ENCODE measurements at places on chromosomes 4 and X.
A peak's percentile ranks its signal among the peaks of the same experiment; 100 is the strongest.

DNA sequence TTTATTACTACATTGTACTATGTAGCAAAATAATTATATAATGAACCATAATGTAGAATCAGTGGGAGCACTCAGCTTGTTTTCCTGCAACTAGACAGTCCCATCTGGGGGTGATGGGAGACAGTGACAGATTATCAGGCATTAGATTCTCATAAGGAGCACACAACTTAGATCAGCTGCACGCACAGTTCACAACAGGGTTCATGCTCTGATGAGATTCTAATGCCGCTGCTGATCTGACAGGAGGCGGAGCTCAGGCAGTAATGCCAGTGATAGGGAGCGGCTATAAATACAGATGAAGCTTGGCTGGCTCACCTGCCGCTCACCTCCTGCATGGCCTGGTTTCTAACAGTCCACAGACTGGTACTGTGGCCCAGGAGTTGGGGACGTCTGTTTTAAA, 199.2 kb downstream of the MAB21L2 start:
- no peak for DNase-seq

GRCh38 chr4:75745721-75746199, 21.4 kb downstream of the USO1 start:
- no peak for DNase-seq

- DNase-seq: no peak
Measured at GRCh38 chrX:46180258-46180687, 364.9 kb downstream of the ZNF674 start.

DNA sequence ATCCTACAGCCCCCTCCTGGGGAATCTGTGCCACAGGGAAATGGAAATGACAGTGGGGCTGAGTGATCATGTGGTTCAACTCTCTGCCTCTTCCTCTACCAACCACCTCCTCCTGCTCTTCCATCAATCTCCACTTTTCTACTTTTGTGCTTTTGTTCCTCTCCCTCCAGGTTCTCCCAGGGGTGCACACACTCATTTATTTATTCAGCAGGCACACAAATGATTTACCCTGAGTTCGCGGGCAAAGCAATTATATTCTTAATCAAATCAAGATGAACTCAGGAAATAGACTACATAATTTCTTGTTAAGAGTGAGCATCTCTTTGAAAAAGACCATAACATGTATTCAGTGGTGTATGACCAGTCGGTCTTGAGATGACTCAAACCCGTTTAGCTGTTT, 69.2 kb downstream of the VCX3A start:
- no peak for DNase-seq

DNA sequence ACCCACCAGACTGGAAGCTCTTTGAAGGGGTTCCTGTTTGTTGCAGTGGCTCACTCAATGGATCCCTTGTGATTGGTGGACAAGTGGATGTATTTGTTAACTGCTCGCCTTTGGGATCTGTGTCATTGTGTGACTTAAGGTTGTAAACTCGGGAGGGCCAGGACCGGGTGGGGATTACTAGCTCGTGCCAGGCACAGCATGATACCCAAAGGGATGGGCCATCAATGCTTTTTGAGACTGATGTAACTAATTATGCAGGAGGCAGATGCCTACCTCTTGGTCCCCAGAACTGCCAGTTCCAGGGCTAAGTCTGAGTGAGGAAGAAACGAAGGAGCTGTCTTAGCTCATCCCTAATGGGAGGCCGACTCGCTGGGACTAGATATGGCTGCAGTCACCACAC, 27.7 kb downstream of the UTP14A start:
- no peak for DNase-seq

GRCh38 chrX:145506214-145506613, 258.9 kb downstream of the SPANXN1 start:
- no peak for DNase-seq

DNA sequence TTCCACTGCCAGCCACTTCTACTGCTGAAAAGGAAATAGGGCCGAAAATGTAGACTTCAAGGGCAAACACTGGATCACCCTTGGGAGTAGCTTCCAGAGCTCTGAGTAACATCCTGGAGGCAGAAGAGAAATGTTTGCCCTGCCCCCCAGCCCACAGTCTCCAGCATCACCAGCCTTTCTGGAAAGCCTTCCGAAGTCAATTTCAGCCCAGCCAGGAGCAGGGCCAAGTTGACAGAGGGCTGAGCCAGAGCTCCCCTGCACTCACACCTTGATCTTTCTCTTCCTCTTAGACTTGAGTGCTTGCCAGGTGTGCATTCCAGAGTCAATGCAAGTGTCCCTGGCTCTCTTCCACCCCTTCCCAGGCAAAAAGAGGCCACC, 35.2 kb downstream of the SLC25A5 start:
- DNase-seq: no peak

GRCh38 chr4:40923316-40924095, 173.8 kb downstream of the NSUN7 start:
- DNase-seq: no peak

DNA sequence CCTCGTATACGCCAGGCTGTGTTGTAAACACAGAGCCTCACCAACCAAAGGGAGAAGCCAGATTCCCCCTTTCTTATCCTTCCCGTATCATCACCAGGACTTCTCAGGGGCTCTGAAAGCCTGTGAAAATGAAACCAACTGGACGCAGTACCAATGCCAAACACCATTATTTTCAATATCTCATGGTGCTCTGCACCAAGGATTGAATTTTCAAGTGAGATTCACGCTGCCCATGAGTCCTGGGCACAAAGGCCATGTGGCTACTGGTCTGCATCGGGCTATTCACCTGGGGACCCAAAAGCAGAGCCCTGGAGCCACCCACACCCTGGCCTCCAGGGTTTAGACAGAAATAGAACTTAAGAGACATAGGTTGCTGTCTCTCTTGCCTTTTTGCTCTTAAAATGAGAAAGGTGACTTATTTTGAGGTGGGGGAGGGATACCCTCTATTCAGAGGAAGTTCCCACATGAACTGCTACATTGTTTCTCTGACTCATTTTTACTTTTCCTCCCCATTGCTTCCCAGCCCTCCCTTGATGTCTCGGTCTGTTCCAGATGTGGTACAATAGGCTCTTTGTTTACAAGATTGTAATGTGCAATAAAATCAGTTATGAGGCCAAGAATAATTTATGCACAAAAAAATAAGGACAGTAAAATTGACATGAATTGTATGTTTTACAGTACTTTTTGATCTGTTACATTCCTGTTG, 55.4 kb downstream of the MAML3 start:
- DNase-seq: no peak

GRCh38 chrX:12802741-12803140, 11.5 kb downstream of the PRPS2 start:
- DNase-seq: no peak

GRCh38 chrX:1558761-1559468, 21.9 kb upstream of the P2RY8 start:
- no peak for DNase-seq

GRCh38 chrX:54413753-54414152, 26.5 kb upstream of the TSR2 start:
- DNase-seq: no peak

GRCh38 chrX:101062176-101062575, 10.3 kb upstream of the TRMT2B start:
- DNase-seq: no peak

GRCh38 chr4:40601641-40602040, 28.0 kb downstream of the RBM47 start:
- DNase-seq: no peak

DNA sequence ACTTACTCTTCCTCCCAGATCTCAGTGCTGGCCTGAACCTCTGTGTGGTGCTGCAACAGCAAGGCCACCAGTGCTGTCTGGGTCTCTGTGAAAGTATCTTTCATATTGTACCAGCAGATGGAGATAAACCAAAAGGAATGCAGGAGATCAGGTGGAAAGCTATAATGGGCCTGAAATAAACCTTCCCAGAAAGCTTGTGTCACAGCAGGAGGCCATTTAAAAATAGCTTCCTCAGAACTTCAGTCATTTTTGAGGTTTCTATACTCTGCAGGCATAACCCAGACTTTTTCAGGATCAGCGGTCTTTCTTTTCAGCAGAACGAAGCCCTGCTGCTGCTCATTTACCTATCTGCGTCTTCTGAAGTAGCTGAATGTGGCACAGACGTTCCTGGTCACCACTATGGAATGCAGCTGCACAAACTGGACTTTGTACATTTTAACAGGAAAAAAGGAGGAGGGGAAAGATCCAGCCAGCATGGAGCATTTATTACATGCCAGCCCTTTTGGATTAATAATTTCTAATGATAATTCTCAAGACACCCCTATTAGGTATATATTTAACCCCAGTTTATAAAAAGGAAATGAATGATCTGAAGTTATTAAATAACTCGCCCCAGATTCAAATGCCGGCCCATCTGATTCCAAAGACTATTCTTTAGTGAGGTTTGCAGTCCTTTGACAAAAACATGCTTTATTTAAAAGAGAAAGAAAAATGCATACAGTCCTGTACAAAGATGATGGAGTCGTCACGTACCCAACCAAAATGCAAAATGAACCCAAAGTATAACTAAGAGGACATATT, 119.7 kb downstream of the NFKB1 start:
- DNase-seq: peak; percentile 39

All from HuH-7.5 (cell line).